Bone marrow (tissue), 2 donors: ENCODE measurements at places on chromosomes 7 and 10.

DNA sequence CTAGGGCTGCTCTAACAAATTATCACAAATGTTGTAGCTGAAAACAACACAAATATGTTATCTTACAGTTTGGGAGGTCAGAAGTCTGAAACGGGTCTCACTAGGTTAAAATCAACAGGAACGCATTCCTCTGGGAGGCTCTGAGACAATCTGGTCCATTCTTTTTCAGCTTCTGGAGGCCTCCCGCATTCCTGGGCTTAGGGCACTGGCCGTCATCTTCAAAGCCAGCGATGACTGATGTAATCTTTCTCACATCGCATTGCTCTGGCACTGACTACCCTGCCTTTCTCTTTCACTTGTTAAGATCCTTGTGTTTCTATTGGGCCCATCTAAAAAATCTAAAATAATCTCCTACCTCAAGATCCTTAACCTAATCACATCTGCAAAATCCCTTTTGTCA, 1071.5 kb upstream of the C7orf33 start:
- no peak for DNase-seq

GRCh38 chr10:21080261-21080660, 183.2 kb upstream of the NEBL start:
- DNase-seq: no peak

- DNase-seq: no peak
These were observed 161.8 kb upstream of the CACNA2D1 start for GRCh38 chr7:82605247-82605864.

GRCh38 chr7:9026121-9026520, 592.7 kb downstream of the NXPH1 start:
- no peak for DNase-seq

DNA sequence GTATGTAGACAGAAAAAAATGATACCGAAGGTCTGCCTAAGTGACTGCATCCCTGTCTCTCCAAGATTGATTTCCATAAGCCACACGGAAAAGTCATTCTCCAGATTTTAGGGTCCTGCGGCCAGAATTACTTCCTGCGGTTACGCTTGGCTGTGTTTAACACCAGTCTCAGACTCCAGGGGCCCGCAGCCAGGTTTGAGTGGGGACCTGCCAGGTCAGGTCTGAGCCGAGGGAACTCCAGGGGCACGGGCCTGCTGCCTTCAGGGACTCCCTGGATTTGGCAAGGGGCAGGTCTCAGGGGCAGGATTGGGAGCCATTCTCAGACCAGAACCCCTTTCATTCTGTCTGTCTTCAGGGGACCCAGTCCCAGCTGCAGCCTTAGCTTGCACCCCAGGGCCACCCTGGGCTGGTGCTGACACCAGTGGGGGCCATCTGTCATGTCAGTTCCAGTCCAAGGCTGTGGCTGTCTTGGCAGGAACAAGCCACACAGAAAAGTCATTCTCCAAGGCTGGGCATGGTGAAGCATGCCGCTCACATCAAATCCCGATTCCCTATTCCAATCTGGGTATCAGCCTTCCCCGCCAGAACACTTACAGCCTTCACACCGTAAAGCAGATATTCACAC, 39.0 kb downstream of the TMEM120A start:
- DNase-seq: no peak

DNA sequence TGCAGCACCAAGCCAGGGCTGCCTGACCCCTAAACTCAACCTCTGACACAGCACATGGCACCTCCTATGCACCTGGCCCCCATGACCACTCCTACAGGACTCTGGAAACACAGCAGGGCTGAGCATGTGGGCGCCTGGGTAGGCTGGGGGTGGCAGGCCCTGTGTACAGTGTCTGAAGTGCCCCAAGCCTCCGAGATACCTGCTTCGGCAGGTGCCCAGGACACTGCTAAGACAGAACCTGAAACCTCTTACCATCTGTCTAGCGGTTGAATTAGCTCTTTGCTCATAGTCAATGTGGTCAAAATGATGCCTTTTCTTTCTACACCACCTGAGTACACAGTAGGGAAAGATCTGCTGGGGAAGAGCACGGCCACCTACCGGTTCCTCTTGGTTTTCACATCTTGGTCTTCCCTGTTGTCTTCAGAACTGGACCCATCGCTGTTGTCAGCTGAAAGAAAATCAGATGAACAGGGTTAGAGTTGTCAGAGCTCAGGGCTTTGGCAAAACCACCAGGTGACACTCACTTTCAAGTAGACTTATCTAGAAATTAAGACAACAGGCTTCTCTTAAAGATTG, 177.4 kb downstream of the TCERG1L start:
- DNase-seq: no peak

GRCh38 chr7:121019018-121019417, 30.5 kb downstream of the CPED1 start:
- DNase-seq: no peak

GRCh38 chr7:41544241-41544640, 158.6 kb downstream of the INHBA start:
- DNase-seq: no peak

DNA sequence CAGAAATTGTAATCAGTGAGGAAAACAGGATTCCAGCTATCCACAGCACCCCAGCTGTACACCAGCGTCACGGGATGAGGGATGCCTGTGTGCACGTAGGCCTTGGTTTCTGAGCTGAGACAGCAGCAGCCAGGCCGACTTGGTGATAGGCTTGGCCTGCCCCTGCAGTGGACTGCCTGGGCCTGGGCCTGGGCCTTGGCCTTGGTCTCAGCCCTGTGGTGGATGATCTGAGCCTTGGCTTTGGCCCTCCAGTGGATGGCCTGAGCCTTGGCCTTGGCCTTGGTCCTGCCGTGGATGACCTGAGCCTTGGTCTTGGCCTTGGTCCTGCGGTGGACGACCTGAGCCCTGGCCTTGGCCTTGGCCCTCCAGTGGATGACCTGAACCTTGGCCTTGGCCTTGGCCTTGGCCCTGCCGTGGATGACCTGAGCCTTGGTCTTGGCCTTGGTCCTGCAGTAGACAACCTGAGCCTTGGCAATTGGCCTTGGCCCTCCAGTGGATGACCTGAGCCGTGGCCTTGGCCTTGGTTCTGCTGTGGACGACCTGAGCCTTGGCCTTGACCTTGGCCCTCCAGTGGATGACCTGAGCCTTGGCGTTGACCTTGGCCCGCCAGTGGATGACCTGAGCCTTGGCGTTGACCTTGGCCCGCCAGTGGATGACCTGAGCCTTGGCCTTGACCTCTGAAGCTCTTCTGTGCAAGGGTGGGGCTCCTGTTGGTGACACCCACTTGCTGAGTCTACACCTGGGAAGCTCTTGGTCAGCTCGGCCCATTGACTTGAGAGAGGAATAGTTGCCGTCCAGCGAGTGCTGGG, 93.8 kb downstream of the CUX1 start:
- DNase-seq: no peak

DNA sequence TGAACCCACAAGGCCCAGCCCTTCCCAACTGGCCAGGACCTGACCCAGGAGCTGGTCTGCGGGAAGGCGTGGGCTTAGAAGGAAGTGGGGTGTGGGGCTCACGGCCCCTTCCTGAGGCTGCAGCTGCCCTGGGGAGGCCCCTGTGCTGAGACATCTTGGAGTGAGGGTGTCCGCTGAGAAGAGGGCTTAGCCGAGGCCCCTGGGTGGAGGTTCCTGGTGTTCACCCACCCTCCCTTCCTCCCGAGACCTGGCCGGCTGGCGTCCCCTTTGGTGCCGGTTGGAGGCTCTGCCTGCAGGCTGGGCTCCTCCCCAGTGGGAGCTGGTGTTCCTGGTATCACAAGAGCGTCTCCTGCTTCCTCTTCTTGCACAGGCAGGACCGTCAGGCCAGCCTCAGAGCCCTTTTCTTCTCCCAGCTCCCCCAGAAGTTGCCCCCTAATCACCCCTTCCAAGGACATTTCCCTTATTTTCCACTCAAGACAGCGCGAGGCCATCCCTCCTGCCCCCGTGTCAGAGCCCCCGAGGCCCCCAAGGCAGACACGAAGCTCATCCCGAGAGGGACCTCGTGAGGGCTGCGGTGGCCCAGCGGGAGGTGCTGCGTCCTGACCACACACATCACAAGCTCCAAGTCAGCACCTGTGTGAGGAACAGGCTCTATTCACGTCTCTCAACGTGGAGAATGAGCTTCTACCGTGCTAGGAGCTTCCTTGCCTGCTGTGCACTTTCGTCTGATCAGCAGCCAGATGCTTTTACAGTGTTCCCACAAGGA, 25.1 kb upstream of the FAM20C start:
- peak; percentile 11 for DNase-seq

GRCh38 chr10:36880898-36881297, 244.5 kb upstream of the ANKRD30A start:
- no peak for DNase-seq

GRCh38 chr7:26183545-26184280, 16.8 kb downstream of the HNRNPA2B1 start:
- no peak for DNase-seq

- DNase-seq: no peak
These were observed 1093.4 kb downstream of the SORCS3 start for GRCh38 chr10:105734479-105734878.

GRCh38 chr7:17535776-17536175, 237.3 kb downstream of the AHR start:
- no peak for DNase-seq

DNA sequence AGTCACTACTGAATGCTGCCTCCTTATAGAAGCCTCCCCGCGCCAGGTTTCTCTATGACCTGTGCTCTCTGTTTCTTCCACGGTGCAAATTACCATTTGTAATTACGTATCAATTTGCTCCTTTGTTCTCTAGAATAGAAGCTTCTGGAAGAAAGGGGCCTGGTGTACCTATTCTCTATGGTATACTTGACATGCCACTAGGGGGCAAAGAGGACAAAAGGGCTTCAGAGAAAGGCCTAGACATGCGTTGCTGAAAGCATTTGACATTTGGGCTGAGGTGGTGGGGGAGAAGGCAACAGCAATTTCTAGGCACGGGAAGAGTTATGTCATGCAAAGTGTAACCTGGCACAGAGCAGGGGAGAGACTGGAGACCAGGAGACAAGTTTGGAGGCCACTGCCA, 148.7 kb downstream of the WDR11 start:
- no peak for DNase-seq

GRCh38 chr7:156475666-156476065, 164.9 kb upstream of the RNF32 start:
- DNase-seq: no peak

DNA sequence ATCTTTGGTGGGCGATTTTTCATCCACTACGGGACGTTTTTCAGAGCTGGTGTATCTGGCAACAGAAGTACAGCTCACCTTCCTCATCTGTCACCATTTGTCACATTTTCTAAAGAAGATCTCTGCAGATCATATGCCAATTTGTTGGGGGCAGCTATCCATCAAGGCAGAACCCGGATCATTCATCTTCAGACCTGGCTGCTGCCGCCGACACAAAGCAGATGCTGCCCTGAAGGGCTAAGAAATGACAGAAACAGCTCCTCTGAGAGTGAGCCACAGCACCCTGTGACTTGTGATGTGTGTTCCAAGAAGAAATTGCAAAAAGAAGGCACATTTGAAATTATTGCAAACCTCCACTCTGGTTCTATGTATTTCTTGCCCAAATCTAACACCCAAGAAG, 290.9 kb downstream of the GFRA1 start:
- no peak for DNase-seq

GRCh38 chr10:51308116-51308515, 233.8 kb downstream of the PRKG1 start:
- DNase-seq: no peak

DNA sequence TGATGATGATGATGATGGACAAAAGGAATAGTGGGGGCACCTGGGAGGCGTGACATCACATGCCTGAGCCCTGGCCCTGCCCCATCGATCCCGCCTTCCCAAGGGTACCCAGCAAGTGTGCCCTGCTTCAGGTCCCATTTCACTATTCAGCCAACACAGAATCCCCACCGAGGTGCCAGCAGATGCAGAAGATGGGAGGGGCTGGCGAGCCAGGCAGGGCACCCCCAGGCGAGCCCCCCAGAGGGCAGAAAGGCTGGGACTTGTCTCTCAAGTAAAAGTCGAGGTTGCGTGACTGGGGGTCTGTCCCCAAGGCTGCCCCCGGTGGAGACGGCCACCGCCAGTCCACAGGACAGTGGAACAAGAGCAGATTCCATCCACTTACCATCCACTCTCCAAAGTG, 57.5 kb downstream of the INSIG1 start:
- DNase-seq: no peak

- DNase-seq: no peak
These were observed 475.5 kb downstream of the RPS24 start for GRCh38 chr10:78508955-78509748.

GRCh38 chr7:95046494-95047240, 139.3 kb downstream of the PPP1R9A start:
- no peak for DNase-seq

DNA sequence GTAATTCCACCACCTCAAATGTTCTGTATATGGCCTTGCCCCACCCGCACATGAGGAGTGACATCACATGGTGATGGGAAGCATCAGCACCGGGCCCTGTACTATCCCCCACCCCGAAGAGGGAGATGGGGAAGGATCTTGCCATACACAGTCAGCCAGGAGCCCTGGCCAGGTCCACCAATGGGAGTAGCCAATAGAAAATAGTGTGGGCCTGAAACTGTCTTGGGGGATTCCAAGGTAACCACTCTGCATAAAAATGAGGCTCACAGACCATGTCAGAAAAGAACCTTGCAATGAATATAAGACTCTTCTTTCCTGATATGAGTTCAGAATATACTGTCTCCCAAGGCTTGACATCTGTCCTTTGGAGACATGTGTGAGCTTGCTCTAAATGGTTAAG, 51.1 kb downstream of the ADRB1 start:
- no peak for DNase-seq

DNA sequence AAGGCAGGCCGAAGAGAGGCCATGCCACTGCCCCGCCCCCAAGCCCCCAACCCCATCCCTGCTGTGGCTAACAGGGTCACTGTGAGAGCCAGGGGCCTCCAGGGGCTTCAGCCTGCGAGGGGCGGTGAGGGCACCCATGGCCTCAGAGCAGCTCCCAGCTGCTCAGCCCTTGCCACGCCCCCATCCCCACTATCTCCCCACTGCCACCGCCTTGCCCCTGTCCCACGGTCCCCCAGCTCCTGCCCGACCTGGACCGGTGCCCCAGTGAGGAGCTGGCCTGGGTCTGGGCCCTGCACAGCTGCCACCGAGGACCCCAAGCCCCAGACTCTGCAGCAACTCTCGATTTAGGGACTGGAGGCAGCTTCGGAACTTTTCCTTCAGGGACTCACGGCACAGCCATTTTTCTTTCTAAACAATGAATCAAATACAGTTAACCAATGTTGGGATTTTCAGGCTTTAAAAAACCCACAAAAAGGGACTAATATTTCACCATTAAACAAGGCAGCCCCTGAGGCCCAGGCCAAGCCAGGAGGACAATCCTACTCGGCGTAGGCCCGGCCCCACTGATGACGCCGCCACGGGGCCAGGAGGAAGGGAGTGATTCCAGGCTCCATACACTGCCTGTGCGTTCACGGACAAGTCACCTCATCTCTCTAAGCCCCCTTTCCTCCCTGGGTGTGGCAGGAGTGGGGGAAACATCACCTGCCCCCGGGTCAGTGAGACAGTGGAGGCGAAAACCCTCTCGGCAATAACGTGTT, 237.1 kb downstream of the ELFN1 start:
- no peak for DNase-seq

- no peak for DNase-seq
These were observed 51.2 kb downstream of the ANLN start for GRCh38 chr7:36440880-36441279.
